GM23248 (cell line): ENCODE measurements at places on chromosomes 3 and 15. TPM values are rescaled to one million over a fixed set of nuclear protein-coding genes. Genes with fewer than 3 reads are reported as not detected.

Gene KCNAB1
- total RNA-seq: not detected in 2 replicates

Gene EBLN2
- total RNA-seq: 1.6 and 3.0 TPM in 2 replicates

Gene REC114
- not detected in 2 replicates for total RNA-seq

Gene ALPK3
- 0.13 and 5.0 TPM in 2 replicates for total RNA-seq

Gene ISLR2
- total RNA-seq: not detected in 2 replicates

Gene KBTBD12
- total RNA-seq: not detected in 2 replicates

Gene VWA5B2
- not detected in 2 replicates for total RNA-seq

Gene TM6SF1
- total RNA-seq: not detected in 2 replicates

Gene PGBD4
- 0.76 and 1.7 TPM in 2 replicates for total RNA-seq

Gene DET1
- total RNA-seq: 10.2 and 10.4 TPM in 2 replicates
